ENCODE measurements at places on chromosomes 6 and 20.

DNA sequence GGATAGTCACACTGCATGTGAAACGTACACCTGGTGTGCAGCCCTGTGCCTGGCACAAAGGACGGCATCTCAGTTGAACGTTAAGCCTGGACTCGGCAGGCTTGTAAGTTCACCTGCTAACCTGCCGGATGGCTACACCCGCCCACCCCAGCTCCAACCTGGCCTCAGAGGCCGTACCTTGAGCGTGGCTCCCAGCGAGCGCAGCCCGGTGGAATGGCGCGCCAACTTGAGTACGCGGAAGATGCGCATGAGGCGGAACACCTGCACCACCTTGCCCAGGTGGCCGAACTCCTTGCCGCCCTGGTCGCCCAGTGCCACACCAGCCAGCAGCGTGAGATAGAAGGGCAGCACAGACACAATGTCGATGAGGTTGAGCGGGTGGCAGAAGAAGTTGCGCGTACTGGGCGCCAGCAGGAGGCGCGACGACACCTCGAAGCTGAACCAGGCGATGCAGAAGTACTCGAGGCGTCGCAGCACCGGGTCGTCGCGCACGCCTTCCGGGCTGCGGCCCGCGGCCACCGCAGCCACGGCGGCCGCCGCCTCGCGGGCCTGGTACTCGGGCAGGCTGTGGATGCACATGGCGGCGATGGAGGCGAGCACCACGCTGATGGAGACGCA lies 3.3 kb downstream of the KCNS1 start:
- no peak for DNase-seq

GRCh38 chr6:154165478-154165877 lies 126.4 kb downstream of the OPRM1 start:
- no peak for DNase-seq

- DNase-seq, result no peak
These were observed 1.5 kb upstream of the GRIK2 start for GRCh38 chr6:101391772-101392585.

- DNase-seq, result no peak
These were observed 17.6 kb downstream of the NTSR1 start for GRCh38 chr20:62726276-62726675.

DNA sequence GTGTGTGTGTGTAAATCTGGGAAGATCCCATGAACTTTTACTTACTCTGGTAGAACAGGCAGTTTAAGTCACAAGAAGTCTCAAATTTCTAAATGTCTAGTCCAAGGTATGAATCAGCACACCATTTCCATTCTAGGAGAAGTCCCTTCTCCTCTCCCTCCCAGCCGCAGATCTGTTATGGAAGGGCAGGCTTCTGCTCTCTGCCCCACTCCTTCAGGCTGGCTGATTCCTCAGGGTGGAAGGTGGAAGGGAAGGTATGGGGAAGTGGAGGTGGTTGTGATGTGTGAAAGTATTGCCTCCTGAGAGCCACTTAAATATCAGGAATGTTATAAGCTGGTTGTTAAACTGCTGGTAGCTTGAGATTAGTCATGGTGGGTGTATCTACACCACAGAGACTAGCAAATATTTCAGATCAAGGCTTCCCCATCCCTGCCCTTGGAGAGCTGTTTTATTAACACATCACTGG lies 44.5 kb upstream of the LAMA4 start:
- DNase-seq, result no peak

DNA sequence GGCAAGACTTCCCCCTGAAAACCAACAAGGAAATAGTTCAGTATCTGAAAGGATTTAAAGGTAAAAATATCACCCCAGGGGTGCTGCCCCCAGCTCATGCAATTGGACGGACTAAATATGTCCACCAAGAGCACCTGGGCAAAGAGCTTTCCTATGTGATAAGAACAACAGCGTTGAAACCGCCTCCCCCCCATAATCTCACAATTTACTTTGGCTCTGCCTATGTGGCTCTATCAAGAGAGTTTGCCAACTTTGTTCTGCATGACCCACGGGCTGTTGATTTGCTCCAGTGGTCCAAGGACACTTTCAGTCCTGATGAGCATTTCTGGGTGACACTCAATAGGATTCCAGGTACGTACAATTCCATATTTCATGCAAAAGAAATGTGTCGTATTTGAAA lies 35.8 kb downstream of the GCNT2 start:
- DNase-seq, result no peak

DNA sequence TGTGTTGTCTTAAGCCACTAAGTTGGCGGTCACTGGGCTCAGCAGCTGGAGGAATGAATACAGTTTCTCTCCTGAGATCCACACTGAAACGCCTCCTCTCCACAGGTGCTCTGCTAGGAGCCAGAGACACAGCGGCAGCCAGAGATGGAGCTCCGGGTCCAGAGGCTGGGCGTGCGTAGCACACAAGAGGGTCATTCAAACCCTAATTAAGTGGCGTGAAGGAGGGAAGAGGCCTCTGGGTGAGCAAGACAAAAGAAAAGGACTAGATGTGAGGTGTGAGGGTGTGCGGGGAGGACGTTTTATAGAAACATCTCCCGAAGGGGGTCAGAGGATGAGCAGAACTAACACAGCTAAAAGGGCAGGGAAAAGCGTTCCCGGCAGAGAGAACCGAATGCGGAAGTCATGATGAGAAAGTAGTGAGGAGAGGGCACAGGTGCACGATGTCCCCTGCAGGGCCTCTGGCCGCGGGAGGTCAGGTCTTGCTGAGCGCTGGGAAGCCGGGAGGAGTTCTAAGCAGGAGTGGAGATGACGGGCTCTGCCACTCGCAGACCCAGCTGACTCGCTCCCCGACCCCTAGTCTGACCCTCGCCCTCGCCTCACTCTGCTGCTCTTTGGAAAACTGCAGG lies 54.4 kb downstream of the BMP7 start:
- peak; percentile 77 for DNase-seq

DNA sequence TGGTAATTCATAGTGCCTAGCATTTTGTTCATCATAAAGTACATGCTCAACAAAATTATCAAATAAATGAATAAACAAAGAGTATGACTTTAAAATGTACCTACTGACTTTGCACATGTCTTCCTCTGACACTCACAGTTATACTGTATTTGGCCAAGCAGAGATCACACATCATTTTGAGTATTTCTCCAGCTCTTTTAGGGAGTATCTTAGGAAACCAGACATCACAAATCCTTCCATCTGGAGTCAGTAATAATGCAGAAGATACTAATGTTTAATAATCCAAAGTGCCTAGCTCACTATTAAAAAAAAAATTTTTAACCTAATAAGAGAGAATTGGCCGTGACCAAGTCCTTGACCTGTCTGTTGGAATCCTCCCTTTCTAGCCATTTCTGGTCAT lies 154.6 kb downstream of the ZNF217 start:
- DNase-seq, result no peak

GRCh38 chr20:32112841-32113240 lies 3.3 kb downstream of the TM9SF4 start:
- DNase-seq, result no peak

- DNase-seq, result no peak
These were observed 186.4 kb upstream of the MMS22L start for GRCh38 chr6:97469451-97469850.

DNA sequence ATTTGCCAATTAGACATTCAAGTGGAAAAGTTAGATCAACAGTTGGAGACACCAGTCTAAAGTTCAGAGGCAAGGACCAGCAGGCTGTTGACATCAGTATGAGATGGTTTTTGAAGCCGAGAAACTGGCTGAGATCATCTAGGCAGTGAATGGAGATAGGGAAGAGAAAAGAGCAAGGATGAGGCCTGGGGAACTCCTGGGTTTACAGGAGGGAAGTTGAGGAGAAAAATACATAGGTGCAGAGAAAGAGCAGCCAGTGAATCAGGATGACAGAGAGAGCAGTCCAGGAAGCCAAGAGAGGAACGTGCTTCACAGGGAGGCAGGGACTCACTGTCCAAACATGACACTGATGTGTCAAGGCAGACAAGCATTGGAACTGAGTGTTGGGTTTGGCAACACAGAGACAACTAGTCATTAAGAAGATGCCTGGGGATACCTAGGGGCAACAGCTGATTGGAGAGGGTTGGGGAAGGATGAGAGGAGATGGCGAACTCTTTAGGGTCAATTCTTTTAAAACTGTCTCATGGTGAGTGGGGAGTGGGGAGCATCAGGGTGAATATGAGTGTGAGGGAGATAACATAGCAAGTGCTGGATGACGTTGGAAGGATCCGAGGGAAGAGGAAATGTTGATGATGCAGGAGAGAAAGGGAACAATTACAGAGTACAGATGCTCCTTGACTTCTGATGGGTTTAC lies 13.2 kb upstream of the SALL4 start:
- DNase-seq, result no peak

DNA sequence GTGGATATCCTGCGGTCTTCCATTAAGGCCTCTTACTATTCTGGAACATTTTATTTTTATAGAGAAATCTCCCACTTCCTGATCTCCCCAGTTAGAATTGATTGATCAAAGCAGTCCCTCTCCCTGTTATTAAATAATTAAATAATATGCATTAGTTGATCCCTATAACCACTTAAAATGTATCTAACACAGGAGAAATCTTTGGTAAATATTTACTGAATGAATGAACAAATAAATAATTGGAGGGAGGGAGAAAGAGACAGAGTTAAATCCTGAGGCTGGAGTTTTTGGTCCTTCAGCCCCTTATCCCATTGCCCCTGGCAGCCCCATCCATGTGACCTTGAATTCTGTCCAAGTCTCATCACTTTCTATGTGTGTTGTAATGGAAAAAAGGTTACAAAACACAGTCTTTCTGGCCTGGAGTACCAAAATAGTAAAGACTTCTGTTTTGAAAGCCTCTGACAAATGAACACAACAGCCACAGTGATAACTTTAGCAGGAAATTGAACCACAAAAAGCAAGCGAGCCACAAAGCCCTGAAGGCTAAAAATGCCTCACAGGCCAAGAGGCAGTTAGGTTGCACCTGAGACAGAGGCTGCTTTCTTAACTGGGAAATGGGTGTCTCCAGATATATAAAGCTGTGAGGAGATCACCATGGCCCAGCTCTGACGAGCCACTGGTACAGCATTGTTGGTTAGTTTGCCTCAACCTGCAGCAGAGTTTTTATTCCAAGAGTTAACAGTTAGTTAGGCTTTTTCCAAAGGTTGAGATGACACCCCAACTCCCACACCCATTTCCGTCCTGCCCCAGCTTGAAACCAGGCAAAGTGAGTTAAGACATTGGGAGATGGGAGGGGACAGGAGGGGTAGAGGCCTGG lies 11.3 kb downstream of the NT5E start:
- no peak for DNase-seq

DNA sequence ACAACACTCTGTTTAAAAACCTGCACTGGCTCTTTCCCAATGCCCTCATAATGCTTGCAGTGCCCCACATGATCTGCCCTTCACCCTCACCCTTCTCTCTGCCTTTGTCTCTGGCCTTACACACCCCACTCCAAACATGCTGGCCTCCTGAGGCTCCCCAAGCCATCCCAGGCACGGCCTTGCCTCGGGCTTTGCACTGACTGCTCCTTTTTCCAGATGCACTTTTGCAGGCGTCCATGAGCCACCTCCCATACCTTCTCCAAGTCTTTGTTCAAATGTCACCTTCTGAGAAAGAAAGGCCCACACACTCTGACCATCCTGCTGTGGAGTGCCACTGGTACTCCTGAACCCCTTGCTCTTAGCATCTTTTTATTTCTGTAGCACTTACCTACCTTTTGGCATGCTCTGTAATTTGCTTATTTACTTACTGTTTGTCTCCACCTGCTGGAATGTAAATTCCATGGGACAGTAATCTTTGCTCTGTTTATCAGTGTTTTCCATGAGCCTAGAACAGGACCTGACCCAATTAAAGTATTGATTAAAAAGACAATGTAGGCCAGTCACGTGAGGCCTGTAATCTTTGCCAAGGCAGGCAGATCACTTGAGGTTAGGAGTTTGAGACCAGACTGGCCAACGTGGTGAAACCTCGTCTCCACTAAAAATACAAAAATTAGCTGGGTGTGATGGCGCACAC lies 30.7 kb downstream of the GFRA4 start:
- DNase-seq, result no peak

DNA sequence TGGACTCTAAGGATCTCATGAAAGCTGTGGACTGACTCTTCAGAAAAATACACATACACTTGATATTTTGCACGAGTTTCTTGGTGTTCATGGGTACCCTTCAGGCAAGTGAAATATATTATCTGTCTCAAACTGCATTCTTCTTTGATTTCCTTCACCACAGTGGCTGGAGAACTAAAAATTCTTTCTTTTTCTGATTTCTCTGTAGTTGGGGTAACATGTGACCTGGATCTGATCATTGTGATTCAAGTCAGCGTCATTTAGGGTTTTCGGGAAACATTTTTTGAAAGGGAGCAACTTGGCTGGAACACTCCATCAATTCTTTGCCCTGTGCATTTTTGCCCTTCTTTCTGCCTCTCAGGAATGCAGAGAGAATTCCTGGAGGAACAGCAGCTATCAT lies 205.8 kb downstream of the OR2B2 start:
- no peak for DNase-seq

GRCh38 chr6:63023726-63024125 lies 187.5 kb upstream of the FKBP1C start:
- no peak for DNase-seq

- DNase-seq, result no peak
These were observed 241.4 kb downstream of the EPHA7 start for GRCh38 chr6:93177918-93178317.

DNA sequence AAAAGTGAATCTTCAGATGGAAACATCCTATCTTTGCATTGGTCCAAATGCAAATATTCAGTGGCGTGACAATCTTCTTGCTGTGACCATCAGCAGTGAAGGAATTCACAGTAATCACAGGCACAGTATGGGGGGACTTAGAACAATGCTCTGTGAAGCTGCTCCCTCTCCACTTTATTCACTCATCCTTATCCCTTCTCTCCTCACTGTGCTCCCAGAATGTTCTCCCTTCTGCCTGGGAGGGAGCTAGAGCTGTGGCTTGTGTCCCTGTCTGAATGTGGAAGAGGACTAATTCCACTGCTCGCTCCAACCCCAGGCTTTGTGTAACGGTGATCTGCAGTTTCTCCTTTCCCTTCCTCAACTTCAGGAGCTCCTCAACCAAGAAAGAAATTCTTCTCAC lies 243.7 kb downstream of the ALDH8A1 start:
- DNase-seq, result no peak

- DNase-seq, result no peak
These were observed 289.7 kb downstream of the KCNQ5 start for GRCh38 chr6:72911463-72912155.

GRCh38 chr6:16754876-16755275 lies 6.4 kb downstream of the ATXN1 start:
- DNase-seq, result no peak
